T-helper 17 cell (primary cell): ENCODE measurements at places on chromosomes 2 and 18. TPM values are rescaled to one million over a fixed set of nuclear protein-coding genes. Genes with fewer than 3 reads are reported as not detected.

CYS1 gene
- total RNA-seq = not detected

WNT6 gene
- total RNA-seq = not detected

PHLPP1 gene
- total RNA-seq = 10.8 TPM

CD8B2 gene
- total RNA-seq = not detected

LYPD6 gene
- not detected for total RNA-seq

GRCh38 chr2:105496271-105496670 is 97.4 kb upstream of the FHL2 start:
- H3K36me3 ChIP-seq = no peaks in the 10 kb centered on the region
- no peak overlapping the region for H3K4me3 ChIP-seq
- H3K27ac ChIP-seq = no peak overlapping the region
- H3K27me3 ChIP-seq = peaks cover 32% of the 10 kb centered on the region
- H3K4me1 ChIP-seq = no peaks in the 10 kb centered on the region

- H3K4me1 ChIP-seq = peaks cover 6% of the 10 kb centered on the region
- no peak for DNase-seq
- H3K27ac ChIP-seq = no peak overlapping the region
- H3K4me3 ChIP-seq = no peak overlapping the region
Measured at GRCh38 chr2:227867386-227867785, 4.0 kb upstream of the DAW1 start.

- H3K4me1 ChIP-seq = no peaks in the 10 kb centered on the region
- no peak overlapping the region for H3K27ac ChIP-seq
- no peak for DNase-seq
- no peaks in the 10 kb centered on the region for H3K27me3 ChIP-seq
Measured at GRCh38 chr2:166417669-166418068, 41.9 kb upstream of the SCN9A start.

DNA sequence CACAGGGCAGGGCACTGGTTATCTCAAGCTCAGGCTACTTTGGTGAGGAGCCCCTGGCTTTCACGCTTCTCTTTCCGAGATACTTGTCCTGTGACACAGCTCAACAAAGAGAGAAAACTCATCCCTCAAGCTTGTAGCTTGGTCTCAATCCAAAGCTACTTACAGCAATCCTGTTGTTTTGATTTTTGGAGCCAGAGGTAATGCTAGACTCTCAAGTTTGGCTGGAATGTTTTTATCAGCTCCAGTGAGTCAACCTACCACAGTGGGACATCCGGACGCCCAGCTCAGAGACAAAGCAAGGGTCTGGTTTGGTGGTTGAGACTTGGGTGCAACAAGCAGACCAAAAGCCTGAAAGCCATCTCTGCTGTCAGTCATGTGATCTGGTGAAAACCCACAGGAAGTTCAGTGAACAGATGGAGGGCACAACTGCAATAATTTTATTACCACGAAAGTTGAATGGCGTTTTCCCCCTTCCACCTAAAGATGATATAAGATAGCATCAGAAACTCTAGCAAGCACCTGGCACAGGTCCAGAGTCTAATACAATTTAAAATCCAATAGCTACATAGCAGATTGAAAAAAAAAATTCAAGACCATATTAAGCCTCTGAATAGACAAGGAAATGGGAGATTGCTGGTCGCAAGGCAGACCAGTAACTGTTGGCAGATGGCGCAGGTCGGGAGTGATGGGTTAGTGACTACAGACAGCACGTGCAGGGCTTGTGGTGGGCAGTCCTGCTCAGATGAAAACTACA is 102.3 kb upstream of the SMAD7 start:
- no peaks in the 10 kb centered on the region for H3K36me3 ChIP-seq
- peaks cover 30% of the 10 kb centered on the region for H3K4me1 ChIP-seq
- peak overlapping the region; percentile 63 for H3K4me3 ChIP-seq
- no peaks in the 10 kb centered on the region for H3K27me3 ChIP-seq

DNA sequence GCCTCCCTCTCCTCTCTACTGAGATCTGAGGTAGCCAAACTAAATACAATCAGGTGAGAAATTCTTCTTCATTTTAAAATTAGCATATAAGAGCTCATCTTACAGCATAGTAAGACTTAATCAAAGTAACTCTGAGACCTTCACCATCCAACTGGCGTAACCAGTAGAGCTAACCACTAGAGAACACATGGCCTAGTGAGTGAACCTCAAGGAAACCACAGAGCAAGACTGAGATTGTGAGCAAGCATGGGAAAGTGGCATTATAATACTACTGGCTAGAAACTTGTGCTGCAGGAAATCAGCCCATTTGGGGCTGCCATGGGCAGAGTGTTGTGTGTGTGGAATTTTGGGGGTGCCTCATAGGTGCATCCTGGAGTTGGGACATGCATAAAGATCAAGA is 61.1 kb upstream of the SPHKAP start:
- H3K4me1 ChIP-seq = no peaks in the 10 kb centered on the region
- no peak overlapping the region for H3K27ac ChIP-seq
- no peak overlapping the region for H3K4me3 ChIP-seq
- H3K27me3 ChIP-seq = no peaks in the 10 kb centered on the region

DNA sequence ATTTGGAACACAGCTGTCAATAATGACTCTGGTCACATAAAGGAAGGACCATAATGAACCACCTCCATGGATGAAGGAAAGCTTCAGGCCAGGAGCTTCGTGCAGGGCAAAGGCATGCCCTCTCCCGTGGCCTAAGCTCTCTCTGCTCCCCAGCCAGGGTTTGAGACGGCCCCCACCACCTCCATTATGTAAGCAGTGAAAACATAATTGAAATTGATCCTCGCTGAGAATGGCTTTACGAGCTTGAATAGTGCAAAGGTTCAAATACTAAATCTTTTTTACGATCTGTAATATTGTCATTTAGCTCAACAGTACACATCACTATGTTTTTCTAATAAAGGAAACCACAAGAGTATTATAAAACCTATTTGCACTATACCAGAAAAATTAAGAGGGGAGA is 5.2 kb upstream of the EDAR start:
- no peak overlapping the region for H3K4me3 ChIP-seq
- H3K36me3 ChIP-seq = no peaks in the 10 kb centered on the region
- H3K4me1 ChIP-seq = peaks cover 11% of the 10 kb centered on the region
- no peak overlapping the region for H3K27ac ChIP-seq
- DNase-seq = no peak
- H3K27me3 ChIP-seq = peaks cover 13% of the 10 kb centered on the region

DNA sequence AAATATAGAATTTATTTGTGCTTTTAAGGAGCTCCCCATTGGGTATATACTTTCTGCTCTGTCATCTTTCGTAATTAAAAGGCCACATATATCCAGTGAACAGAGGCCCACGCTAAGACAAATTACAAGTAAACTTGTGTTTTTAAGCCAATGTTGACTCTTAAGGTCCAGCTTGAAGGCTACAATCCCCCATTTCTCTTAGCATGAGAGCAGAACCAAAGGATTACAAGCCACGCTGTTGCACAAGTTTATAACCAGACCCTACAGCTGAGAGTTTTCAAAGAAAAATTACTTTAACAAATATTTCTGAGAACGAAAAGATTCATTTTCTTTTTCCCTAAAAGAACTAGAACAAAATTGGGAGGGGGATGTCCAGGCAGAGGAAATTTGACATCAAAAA is 471.0 kb downstream of the TXNL1 start:
- H3K27me3 ChIP-seq = no peaks in the 10 kb centered on the region
- H3K4me3 ChIP-seq = no peak overlapping the region
- H3K36me3 ChIP-seq = no peaks in the 10 kb centered on the region

DNA sequence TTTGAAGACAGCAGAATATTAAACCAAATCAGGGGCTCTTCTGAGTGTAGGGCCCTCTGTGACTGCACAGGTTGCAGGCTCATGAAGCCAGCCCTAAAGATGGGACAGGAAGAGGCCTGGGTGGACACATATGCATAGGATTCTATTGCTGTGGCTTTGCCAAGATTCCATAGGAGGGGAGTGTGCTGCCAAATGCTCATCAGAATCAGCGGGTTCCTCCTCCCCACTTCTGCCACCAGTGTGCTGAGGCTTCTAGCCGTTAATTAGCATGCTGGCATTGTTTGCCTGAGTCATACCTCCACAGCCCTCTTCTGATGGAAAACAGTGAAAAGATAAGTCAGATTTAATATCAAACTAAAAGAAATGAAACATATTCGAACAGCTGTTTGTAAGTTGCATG is 103.9 kb upstream of the TMEFF2 start:
- no peaks in the 10 kb centered on the region for H3K27me3 ChIP-seq
- no peak overlapping the region for H3K27ac ChIP-seq
- DNase-seq = no peak
- no peak overlapping the region for H3K4me3 ChIP-seq
- no peaks in the 10 kb centered on the region for H3K36me3 ChIP-seq
- no peaks in the 10 kb centered on the region for H3K4me1 ChIP-seq

DNA sequence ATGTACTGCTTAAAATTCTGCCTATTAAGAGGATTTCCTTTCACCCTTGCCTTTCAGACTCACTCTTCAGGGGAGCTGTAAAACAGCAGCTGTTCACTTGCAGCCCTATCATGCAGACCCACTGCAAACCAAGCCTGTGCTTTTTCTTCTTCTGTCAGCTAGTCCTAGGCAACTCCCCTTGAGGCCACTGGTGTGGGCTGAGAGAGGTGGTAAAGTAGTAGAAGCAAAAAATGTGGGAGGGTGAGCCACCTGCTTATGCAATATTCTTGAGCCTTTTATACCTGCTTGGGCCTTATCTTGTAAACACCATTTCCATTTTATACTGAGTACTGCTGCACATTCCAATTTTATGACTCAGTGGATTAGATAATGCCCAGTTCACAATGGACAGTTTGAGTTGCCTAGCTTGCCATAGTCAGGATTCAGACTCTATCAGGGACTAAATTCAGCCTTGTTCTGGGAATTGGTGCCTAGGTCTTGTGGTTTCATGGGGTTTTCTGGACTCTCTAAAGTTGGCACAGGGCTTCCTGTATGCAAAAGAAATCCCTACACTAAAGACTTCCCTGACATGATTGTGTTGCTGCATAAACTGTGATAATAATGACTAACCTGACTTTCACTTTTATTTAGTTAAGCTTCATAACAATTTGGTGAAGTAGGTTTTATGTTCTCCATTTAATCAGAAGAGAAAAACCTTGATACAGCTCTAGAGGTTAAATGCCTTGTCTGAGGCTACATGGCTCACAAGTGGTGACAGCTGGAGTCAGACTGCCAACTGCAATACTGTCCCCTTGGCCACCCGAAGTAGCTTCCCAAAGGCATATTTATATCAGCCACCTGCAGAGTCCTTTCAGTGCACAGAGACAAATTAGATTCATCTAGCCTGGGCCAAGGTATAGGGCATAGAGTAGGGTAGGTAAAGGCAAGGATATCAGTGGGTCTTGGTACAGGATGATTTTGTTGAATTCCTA is 47.4 kb upstream of the KDM3A start:
- no peak for DNase-seq
- no peak overlapping the region for H3K4me3 ChIP-seq
- H3K27ac ChIP-seq = no peak overlapping the region
- H3K36me3 ChIP-seq = peaks cover 1% of the 10 kb centered on the region
